ENCODE measurements at places on chromosomes 16 and 17. TPM values are rescaled to one million over a fixed set of nuclear protein-coding genes. Genes with fewer than 3 reads are reported as not detected.

DNA sequence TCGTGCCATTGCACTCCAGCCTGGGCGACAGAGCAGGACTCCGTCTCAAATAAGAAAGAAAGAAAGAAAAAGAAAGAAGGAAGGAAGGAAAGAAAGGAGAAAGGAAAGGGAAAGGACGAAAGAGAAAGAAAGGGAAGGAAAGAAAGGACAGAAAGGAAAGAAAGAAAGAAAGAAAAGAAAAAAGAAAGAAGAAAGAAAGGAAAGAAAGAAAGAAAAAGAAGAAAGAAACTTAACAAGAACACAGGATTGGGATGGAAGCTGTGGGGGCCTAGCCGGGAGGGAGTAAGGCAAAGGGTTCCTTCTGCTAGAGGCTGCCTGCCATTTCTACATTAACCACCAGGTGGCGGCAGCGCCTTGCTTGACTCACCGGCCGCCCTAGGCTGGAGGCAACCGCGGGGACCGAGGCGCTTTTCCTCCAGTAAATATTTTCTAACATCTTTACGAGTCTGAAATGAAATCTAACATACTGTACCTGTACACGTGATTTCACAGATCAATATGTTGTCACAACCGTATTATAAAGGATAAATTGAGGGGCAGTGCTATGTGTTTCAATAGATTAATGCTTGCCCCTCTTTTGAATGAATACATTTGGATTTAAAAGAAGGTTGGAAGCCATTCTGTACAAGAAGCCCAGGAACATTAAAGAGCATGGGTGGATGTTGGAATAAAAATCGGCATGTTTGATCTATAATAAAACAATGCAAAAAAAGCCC is 6.1 kb downstream of the GJD3 start:
- peak; percentile 72 for DNase-seq

DNA sequence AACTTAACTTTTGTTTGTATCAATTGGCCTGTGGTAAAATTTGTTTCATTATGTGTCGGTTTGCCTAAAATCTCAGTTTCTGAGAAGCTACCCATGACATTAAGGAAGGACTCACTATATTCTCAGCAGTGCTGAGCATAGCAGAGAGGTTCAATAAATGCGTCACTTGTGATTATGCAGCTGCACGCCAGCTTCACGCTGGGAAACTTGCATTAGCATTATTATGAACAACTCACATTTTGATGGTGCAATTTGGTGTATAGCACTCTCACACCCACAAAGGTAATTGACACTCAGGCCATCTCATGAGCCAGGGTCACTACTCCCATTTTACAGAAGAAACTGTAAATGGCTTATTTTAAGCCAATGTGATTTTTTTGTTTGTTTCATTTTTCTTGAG is 80.6 kb upstream of the SALL1 start:
- DNase-seq, result no peak

DNA sequence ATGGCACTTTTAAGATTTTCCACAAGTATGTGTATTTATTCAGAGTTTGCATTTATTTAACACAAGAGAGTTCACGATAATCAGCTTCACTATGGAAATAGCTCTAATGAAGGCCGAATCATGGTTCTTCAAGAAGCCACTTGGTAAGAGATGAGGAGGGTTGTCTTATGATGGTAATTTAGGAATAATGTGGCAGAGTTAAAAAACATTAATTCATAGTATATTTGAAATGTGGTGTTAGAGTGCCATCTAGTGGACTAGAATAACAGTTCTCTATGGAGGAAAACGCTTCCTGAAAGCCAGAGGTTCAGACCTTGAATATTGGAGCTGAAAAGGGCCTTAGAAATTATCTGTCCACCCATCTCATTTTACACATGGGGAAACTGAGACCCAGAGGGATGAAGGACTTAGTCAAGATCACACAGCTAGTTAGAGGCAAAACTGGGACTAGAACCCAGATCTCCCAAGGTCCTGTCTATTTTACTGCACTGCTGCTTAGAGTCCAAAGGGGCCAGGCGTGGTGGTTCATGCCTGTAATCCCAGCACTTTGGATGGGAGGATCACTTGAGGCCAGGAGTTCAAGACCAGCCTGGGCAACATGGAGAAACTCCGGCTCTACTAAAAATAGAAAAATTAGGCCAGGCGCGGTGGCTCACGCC is 33.8 kb upstream of the KPNB1 start:
- DNase-seq, result no peak

DNA sequence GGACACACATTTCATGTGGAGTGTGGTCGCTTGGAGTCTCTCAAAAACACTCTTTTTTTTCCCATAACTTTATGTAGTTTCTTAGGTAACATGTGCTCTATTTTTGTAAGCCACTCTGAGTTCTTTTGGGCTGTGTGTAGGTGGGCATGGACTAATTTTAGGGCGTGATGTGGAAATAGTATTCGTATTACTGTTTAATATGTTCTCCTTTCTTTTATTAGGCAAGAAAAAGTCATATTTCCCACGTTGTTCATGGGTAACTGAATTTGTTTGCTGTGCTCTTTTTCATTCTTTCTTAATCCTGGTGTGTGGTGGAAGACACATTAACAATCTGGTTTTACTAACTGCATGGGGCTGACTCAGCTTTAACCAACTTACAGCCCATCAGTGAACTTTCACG is 27.4 kb downstream of the NDEL1 start:
- DNase-seq, result no peak

- no peak for DNase-seq
Observed at GRCh38 chr17:18848501-18848900, 9.4 kb upstream of the PRPSAP2 start.

DNA sequence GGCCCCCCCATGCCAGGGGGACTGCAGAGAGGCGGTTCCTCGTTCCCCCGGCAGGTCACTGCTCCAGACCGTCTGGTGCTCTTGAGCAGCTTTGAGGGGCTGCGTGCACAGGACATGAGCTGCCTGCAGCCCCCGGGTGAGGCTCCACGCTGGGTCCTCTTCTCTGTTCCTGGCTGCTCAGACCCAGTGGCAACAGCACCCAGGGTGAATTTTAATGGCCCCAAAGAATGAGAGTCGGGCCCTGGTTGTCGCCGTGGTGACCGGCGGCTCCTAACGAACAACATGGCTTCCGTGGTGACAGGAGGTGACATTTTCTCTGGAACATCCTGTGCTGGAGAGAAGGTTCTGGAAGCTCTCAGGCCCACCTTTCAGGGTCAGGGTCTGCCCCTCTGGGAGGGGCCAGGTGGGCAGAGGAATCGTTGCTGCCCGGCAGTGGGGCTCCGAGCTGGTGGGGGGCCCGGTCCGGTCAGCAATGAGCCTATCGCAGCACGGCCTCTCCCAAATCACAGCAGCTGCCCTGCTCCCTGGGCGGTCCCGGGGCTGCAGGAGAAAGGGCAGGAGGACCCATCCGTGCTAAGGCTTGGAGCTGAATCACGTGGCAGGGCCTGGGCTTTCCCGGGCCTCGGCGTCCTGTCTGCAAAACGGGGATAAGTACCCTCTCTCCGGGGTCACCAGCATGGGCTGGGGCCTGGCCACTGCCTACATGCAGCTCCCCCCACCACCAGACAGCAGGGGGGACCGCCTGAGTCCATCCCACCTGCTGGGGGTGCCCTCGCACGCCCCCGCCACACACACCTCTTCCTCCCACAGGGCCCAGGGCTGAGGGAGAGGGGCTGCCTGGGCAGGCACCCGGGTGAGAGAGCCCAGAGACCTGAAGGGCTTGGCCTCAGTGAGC is 3.4 kb upstream of the C1QTNF8 start:
- no peak for DNase-seq

DNA sequence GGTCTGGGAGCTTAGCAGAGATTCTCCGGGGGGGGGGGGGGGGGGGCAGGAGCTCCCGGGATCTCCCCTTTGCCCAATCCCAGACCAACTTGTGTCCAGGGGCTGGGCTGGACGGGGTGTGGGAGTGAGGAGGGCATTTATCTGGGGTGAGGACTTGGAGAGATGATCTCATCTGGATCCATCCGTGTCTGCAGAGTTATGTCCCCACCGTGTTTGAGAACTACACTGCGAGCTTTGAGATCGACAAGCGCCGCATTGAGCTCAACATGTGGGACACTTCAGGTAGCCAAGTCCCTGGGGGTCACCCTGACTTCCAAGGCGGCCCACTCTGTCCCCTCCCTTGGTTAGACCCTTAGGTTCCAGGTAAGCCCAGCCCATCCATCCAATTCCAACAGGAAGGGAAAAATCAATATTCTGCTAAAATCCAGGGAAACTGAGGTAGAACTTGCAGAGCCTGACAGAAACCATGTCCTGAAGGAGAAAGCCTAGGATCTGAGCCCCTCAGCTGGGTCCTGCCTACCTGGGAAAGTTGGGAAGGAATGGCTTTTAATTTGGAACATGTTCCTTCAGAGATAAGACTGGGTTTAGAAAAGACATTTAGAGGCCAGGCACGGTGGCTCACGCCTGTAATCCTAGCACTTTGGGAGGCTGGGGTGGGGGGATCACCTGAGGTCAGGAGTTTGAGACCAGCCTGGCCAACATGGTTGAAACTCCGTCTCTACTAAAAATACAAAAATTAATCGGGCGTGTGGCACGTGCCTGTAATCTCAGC is 921 bp downstream of the RND2 start:
- no peak for DNase-seq

Gene CKLF
- total RNA-seq, result 58.3 TPM

DNA sequence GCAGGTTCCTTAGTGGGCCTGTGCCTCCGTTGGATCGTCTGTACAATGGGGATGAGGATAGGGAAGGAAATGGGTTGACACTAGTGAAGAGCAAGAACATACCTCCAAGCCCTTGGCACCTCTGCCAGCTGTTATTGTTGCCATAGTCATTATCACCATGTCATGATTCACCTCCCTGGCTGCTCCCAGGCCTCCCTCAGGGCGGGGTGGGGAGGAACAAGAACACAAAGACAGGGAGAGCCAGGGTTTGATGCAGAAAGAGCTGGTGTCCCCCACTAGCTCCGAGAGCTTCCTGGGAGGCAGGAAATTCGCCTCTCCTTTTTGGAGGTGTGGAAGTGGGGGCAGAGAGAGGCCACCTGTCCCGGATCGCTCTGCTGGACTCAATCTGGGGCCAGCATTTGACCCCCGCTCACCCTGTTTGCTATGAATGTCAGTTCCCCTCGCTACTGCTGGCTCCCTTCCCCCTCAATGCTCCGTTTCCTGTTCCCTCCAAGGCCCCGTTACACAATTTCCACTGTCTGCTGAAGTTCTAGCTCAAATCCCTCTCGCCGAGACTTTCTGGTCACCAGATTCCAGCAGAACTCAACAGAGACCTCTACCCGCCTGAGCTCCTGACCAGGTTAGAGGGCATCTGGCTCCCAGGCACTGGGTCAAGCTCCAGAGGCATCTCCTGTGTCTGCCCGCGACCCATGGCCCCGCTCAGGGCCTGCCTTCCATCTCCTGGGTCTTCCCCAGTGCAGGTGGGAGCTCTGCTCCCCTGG is 9.1 kb downstream of the TIMP2 start:
- no peak for DNase-seq

DNA sequence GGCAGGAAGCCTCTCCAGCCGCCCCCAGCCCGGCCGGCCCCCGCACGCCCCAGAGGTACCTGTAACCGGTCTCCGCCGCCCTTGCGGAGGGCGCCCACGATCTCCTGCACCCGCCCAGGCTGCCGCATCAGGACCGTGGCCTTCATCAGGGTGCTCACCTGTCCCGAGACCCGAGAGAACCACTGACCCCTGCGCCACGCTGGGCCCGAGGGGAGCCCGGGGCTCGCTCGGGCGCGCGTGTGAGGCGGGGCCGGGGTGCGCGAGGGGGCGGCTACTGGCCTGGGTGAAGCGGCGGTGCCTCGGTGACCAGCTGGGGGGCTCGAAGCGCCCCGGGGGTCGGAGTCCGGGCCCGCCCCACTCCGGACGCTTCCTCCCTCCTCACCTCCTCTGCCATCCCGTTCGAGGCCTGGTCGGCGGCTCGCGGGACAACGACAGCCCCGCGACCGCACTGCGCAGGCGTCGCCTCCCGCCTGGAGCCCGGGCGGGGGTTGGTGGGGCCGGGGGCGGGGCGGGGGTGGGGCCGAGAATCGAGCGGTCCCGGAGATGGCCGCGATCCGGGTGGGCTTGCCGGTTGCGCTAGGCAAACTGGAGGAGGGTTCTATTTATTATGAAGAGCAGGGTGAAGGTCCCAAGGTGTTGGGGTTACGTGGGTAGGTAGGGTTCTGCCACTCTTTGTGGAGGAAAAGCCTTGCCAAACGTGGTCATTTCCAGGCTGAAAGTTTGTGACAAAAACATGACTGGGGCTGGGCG is at the start of gene NT5C3B:
Gene NT5C3B (minus strand): TSS at position 433 of the 750 bp plus-strand sequence. CDS start 39 bp downstream, at position 394.
- peak; percentile 35 for DNase-seq

Gene ZNF624
- total RNA-seq, result 5.7 TPM

Gene FOXO3B
- total RNA-seq, result 8.3 TPM

- peak; percentile 59 for DNase-seq
Observed at GRCh38 chr17:82859431-82860403, 19.9 kb upstream of the ZNF750 start.

Data from T-cell (primary cell).